ENCODE measurements at places on chromosomes 16 and 17. TPM values are rescaled to one million over a fixed set of nuclear protein-coding genes. Genes with fewer than 3 reads are reported as not detected.

DNA sequence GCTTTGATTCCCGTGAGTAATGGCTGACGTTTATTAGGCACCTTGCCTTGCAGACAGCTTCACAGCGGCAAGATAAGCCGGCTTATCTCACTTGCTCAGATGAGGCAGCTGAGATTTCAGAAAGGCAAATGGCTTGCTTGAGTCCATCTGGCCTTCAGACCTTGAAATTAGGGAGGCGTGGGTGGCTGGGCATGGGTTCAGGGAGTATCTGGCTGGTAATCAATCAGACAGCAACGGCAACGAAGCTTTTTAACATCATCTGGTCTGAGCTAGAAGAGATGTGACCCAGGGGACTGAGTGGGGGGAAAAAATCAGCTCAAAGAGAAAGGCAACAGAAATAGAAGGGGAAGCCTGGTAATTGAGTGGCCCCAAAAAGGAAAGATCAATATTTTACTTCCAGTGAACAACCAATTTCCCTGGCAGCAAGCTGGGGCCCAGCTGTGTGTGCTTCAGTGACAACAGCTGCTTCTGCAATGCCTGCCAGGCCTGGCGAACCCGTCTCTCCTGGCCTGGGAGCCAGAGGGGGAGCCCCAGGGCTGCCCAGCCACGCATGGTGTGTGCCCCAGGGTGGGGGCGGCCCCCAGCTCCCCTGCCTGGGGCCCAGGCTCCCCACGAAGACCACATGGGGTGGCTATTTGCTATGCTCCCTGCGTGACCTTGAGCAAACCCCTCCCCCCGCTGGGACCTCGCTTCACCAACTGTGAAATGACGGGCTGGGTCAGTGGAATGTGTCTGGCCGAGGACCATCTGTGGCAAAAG, 34.0 kb downstream of the RAB11FIP4 start:
- no peak for DNase-seq

- no peak for DNase-seq
These were observed 267.1 kb upstream of the ASIC2 start for GRCh38 chr17:33560165-33560564.

GRCh38 chr17:4939546-4939795, 375 bp downstream of the SLC25A11 start:
- DNase-seq, result no peak

GRCh38 chr17:48842746-48843145, 11.9 kb downstream of the CALCOCO2 start:
- no peak for DNase-seq

DNA sequence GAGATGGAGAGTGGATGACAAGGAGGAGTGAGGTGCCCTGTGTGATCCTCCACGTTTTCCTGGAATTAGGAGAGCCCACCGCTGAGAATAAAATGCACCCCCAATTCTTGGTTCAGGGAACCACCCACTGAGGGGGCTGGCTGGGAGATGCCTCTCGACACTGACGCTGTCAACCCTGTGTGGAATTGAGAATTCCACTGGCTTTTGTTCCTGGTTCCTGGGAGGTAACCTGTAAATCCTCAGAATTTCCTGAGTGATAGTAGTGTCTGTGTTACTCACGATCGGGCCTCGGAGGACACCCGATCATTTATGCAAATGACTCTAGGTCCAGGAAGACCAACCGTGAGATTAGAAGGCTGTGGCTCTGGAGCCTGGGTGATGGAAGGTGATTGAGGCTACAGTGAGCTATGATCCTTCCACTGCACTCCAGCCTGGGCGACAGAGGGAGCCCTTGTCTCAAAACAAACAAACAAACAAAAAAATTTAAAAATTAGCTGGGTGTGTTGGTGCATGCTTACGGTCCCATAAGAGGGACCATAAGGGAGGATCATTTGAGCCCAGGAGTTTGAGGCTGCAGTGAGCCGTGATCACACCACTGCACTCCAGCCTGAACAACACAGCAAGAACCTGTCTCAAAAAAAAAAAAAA, 11.7 kb upstream of the PRPSAP1 start:
- DNase-seq, result no peak

- DNase-seq, result no peak
These were observed 7.1 kb upstream of the ABCC12 start for GRCh38 chr16:48162839-48163410.

The TUBB3 gene
- 205 TPM for total RNA-seq

The NETO2 gene
- 38.2 TPM for total RNA-seq

The TBC1D3I gene
- total RNA-seq, result 0.54 TPM

The AGRP gene
- not detected for total RNA-seq

The KRT15 gene
- 70.4 TPM for total RNA-seq

The KRTAP9-2 gene
- total RNA-seq, result not detected

The HAS3 gene
- 6.9 TPM for total RNA-seq
